ENCODE measurements at places on chromosomes 3 and 15.

GRCh38 chr3:45942051-45942825, 1.0 kb upstream of the CXCR6 start:
- no peak for DNase-seq

- no peak for DNase-seq
Observed at GRCh38 chr15:76327191-76328105, 9.1 kb upstream of the ISL2 start.

DNA sequence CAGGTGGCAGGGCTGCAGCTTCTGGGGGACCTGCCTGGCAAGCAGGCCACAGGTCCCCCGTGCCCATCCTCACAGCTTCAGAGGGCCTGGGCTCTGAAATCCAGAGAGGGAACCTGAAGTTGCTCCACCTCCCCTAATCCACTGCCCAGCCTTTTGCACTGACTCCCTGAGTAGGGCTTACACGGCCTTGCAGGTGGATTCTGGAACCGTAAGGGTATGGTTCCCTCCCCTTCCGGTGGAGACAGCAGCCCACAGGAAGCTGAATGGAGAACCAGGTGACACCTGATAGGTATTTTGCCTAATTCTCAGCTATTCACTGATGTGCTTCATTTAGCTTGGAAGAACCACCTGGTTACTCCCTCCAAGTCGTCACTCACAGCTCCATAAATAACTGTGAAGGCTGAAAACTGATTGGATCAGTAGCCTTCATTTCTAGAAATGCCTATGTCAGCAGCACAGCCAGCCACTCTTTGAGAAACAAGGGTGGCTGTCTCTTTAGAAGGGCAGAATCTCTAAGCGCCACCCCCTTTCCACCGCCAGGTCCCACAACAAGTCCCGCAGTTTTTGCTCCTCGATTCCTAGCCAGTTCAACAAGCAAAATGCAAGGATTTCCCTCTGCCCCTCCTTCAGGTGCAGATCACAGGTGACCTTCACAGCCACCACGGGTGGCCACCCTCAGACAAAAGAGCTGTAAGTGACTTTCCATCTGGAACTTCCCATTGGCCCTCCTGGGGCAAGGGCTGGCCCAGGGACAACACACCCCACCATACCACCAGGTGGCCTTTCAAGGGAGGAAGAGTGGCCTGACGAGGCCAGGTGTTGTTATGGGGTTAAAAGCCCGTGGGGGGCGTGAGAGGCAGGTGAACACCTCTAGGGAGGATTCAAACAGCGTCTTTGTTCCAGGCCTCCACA, 112.9 kb downstream of the SEC22A start:
- no peak for DNase-seq

DNA sequence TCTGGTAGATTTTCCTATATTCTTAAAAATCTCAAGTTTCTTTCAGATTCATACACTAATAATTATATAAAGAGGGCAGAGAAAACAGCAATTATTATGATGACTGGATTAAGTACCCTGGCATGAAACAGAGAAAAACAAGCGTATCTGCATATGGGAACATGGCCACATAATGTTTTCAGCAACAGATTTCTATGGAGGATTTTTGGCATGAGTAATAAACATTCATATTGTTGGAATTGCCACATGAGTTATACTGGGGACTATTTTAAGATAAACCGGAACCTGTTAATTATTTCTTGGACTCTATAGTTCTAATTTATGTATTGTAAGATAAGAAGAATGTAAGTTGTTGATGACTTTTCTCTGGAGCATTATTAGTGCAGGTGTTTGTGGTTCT, 112.7 kb downstream of the OXSM start:
- no peak for DNase-seq

DNA sequence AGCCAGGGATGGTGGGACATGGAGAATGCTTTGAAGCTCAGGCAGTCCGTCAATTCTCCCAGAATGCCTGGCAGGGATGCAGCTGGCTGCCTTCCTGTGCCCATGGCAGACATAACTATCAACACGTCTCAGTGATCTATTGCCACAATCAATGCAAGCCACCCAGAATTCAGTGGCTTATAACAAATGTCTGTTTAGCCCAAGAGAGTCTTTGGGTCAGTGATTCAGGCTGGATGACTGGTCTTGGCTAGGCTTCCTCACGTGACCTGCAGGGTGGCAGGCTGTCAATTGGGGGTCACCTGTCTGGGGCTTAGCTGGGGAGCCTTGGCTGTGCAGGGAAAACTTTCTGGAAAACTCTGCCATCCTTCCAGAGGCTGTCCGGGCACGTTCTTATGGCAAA, 213.1 kb upstream of the LRRFIP2 start:
- no peak for DNase-seq

DNA sequence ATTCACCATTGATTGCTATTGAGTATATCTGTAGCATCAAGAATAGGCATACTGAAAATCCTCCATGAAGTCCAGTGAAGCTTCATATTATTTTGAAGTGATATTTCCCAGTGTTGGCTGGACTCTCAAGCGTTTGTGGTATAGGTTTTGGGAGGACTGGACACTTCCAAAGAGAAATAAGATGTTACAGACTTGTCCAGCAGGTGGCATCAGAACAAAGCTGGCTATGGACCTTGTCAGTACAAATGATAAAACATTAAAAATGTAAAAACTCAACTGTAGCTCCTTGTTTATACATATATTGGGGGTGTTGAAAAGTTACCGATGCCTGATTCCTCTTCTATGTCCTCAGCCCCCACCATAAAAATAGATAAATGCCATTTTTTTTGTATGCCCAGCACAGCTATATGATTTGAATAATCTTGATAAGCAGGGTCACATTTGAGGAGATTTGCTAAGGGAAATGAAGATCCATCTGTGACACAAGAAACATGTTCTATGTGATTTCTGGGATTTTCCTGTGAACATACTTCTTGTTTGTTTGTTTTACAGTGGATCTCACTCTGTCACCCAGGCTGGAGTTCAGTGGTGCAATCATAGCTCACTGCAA, 54.5 kb upstream of the GOLGA6B start:
- DNase-seq = no peak

DNA sequence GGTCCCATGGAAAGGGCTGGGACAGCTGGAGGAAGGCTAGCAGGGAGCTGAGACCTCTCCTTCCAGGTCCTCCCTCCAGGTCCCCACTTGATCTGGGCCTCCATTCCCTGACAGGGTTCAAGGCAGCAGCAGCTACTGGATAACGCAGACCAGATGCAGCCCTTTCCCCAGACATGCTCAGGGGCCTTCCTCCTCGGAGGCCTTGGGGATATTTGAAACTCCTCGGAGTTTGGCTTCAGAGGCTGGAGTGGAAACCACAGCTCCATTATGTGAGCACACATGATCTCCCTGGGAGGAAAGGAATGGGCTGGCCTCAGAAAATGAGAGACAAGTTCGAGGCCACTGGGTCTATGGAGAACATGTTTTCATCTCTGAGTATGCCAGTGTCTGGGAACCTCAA, 119.3 kb downstream of the SMAD6 start:
- DNase-seq = no peak

- no peak for DNase-seq
Observed at GRCh38 chr3:54432975-54433374, 310.6 kb downstream of the CACNA2D3 start.

DNA sequence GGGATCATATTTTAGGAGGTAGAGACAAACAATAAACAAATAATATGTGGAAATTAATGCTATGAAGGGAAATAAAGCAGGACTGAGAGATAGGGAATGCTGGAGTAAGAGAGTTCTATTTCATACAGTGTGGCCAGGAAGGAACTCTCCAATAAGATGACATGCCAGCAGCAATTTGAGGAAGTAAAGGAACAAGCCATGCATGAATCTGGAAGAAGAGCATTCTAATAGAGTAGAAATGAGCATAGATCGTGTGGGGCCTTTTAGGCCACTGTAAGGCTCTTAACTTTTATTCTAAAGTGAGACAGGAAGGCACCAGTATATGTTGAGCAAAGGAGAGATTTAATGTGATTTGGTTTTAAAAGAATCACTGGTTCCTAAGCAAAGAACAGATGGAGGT, 126.3 kb downstream of the DMXL2 start:
- no peak for DNase-seq

GRCh38 chr3:4818164-4818563, 161.1 kb upstream of the BHLHE40 start:
- no peak for DNase-seq

GRCh38 chr15:62845241-62846126, 197.1 kb upstream of the TPM1 start:
- no peak for DNase-seq

DNA sequence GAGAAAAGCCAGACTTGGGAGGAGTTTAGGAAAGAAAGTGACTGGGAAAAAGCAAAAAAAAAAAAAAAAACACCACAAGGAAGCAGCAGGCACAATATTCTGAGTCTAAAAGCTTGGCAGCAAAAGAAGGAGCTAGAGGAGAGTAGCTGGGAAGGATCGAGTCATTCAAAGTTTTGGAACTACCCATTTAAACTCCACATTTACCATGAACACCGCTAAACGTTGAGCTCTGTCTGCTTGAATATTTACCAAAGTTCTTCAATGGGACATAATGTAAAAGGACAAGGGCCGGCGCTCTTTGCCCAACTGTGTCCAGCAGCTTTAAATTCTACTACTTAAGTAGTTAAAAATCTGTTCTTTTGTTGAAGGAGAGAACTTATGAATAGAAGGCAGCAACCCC, 481.9 kb downstream of the FOXP1 start:
- no peak for DNase-seq

DNA sequence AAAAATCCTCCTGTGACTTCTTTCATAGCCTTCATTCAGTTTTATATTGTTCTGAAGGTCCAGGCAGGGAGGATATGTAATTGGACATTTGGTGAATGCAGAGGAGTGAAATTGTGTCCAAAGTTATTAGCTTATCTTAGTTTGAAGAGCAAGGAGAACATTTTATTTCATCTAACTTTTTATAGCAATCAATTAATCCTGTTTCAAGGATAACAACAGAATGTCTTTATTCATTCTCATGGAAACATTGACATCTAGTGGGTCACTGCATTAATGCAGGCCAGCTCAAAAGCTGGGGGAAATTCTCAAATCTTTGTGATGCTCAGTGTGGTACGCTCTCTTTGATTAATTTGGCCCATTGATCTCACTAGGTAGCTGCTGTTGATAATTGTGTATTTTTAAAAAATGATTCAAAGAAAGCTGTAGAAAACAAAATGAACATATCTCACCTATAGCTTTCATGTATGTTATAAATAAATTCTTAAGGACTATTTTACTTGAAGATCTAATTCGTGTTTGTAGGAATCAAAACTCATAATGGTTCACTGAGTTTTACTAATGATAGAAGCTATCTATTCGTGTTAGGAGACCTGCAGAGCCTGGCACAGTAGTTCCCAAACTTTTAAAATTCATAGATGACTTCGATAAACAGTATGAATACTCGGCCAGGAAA, 150.8 kb upstream of the KCNMB2 start:
- no peak for DNase-seq

DNA sequence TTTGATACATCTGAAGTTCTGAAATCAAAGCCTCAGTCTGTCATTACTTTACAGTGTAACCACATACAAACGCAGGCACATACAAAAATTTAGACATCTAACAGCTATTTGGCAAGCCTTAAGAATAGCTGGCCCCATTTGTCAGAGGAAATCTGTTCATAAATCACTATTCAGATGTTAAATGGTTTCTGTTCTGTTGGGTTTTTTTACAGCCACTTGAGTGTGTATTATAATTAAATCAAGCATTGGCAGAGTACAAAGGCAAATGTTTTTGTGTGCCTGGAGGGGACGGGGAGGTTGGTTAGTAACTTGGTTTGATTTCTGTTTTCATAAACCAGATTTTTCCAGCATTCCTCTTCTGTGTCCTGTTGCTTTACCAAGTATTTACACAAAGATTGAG, 24.1 kb downstream of the PIGB start:
- no peak for DNase-seq

DNA sequence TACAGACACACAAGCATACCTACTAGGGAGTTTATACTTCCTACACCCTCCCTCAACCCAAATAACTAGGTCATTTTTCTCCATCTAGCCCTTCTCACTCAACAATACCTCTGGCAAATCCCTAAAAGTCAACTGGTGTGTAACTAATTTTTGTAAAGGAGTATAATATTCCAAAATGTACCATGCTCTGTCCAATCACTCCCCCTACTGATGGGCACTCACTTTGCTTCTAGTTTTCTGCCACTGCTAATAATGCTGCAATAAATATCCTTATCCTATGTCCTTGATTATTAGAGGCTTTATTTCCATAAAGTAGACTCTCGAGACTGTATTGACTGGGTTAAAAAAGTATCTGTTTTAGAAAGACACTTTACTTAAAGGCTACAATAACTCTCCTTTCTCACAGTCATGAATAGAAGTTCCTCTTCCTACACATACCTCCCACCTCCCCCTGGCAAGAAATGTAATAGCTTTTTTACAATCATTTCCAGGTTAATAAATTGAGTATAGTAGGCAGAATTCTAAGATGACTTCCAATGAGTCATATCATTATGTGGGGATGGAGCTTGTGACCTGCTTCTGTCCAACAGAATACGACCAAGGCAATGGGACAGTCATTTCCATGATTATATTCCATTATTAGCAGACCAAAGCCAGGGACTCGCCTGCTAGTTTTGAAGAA, 30.0 kb downstream of the SHQ1 start:
- DNase-seq = no peak

DNA sequence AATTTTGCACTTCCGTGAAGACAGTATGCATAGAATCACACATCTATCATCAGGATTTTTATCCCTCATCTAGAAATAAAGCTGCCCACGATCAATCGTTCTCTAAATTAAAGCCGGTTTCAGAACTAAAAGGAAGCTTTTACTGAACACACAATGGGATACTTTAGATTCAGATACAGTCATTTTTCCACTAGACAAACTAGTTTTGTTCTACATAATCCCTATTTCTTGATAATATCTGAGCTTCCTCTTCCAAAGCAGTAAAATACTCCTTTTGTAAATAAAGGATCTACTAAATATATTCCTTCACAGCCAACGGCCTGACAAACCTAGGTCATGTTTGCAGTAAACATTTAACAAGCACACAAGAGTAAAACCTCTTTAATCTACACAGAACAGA, 2.0 kb upstream of the GANC start:
- DNase-seq = no peak

DNA sequence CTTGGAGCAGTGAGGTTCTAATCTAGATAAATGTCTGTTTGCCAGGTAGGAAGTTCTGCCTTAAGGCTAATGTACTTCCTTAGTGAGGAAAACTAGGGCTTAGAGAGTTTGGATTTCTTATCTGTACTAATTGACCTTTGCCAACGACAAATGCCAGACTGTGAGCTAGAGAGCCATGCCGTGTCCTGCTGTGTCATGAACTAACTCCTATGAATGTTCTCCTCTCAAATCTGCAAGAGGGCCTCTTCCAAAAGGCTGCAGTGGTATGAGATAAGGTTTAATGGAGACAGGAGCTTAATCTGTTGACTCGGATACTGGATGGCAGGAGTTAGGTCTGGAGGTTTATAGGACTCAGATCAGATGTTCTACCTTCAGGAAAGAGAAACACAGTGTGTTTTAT, 524.9 kb downstream of the NTRK3 start:
- DNase-seq = no peak

DNA sequence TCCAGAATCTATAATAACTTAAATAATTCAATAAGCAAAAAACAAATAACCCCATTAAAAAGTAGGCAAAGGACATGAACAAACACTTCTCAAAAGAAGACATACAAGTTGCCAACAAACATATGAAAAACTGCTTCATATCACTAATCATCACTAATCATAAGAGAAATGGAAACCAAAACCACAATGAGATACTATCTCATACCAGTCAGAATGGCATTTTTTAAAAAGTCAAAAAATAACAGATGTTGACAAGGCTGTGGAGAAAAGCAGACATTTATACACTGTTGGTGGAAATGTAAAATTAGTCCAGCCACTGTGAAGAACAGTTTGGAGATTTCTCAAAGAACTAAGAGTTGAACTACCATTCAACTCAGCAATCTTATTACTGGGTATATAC, 19.5 kb upstream of the ZMAT3 start:
- no peak for DNase-seq

- DNase-seq = no peak
Observed at GRCh38 chr3:11692532-11692813, 48.8 kb upstream of the VGLL4 start.
